ACHN (cell line): ENCODE measurements at places on chromosomes 3 and 15.
A peak's percentile ranks its signal among the peaks of the same experiment; 100 is the strongest.

GRCh38 chr15:66862111-66862939, 160.3 kb downstream of the SMAD6 start:
- peak; percentile 17 for DNase-seq

DNA sequence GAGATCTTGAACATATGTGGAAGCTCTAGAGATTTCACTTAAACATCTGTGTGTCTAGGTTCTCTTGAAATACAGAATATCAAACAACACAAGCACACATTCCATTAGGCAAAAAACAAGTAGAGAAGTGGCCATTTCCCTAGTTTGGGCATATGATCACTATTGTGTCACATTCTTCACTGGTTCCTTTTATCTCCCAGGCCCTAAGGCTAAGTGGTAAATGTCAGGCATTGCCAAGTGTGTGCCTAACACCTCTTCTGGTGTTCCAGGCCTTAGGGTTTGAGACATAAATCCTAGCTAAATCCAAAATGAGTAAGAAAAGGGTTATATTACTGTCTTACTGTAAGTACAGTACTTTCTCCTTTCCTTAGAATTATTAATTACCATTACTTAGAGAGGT, 880.1 kb downstream of the PDCD6IP start:
- DNase-seq = no peak

- DNase-seq = no peak
Observed at GRCh38 chr15:26712335-26712734, 60.5 kb downstream of the GABRB3 start.

GRCh38 chr3:88030210-88030609, 28.6 kb downstream of the CGGBP1 start:
- DNase-seq = no peak

- no peak for DNase-seq
Observed at GRCh38 chr3:158456114-158456513, 114.9 kb upstream of the MLF1 start.

DNA sequence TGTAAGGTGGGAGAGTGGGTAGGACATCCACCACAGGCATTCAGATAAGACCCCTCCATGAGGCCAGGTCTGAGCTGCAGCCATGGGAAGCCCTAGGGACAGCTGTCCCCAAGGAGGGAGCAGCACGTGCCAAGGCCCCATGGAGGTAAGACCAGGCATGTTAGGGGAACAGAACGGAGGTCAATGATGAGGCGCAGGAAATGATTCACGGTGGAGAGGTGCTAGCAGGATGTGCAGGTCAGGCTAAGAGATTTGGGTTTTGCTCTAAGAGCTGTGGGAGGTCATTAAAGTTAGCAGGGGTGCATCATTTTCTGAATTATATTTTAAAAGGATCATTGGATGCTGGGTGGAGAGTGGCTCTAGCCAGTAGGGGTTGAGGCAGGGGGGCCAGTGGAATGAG, 66.4 kb upstream of the SNRPA1 start:
- DNase-seq = no peak

GRCh38 chr3:129399895-129400357, 28.5 kb downstream of the EFCAB12 start:
- DNase-seq = peak; percentile 50

DNA sequence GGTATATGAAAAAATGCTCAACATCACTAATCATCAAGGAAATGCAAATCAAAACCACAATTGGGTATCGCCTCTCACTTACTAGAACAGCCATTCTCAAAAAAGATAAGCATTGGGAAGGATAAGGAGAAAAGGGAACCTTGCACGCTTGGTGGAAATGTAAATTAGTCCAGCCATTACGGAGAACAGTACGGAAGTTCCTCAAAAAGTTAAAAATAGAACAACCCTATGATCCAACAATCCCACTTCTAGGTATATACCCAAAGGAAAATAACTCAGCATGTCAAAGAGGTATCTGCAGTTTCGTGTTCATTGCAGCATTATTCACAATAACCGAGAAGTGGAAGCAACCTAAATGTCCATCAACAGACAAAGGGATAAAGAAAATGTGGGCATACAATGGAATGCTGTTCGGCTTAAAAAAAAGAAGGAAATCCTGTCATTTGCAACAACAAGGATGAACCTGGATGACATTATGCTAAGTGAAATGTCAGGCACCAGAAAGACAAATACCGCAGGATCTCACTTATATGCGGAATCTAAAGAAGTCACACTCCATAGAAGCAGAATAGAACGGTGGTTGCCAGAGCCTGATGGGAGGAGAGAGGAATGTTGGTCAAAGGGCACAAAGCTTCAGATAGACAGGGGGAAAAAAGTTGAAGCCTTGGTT, 11.7 kb upstream of the CMTM7 start:
- DNase-seq = no peak

DNA sequence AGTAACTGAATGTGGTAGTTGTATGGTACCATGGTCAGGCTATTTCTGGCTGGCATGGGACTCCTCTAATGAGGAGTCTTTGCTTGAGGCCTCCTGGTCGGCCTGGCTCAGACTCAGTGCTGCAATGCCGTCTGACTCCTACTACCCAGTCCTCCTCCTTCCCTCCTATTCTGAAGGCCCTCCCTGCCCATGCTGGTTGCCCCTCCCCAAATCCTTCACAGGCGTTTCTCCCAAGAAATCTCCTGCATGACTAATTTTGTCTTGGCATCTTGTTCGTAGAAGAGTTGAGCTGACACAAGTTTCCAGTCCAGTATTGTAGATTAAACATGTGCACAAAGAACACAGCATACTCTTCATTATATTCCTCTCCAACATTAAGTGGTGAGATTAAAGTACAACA, 115.5 kb downstream of the NFKBIZ start:
- no peak for DNase-seq

DNA sequence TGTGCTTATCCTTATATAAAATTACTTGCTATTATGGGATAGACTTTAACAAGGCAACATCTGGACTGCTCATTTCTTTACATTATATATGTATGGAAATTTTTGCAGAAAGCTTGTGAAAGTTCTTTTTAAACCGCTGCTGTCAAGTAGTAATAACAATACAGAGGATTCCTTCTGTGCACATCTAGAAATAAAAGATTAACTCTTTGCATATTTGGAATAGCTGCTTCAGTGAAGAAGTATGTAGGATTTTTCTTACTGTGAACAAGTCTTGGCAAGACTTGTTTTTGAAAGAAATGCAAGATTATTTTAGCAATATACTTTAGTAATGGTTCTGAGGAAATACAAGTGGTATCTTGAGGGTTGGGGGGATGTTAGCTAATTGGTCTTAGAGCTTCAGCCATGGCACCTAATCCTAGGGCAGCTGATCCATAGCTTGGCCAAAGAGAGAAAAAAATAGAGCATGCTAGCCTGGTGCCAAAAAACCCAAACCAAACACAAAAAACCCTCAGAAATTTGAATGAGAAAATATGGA, 4.3 kb downstream of the PRKCI start:
- DNase-seq = peak; percentile 62

DNA sequence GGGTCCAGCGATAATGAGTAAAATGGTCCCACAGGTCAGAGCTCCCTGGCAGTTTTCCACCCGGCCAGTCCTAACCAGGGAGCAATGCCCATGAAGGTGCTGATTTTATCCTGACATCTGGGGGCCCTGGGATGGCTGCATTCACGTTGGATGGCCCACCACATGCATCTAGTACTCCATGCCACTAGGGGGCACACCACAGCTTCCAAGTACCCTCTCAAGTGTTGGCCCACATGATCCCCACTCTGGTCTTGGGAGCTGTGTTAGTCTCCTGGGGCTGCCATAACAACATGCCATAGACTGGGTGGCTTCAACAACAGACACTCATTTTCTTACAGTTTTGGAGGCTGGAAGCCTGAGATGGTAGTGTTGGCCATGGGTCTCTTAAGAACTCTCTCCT, 225.5 kb downstream of the SLCO3A1 start:
- peak; percentile 31 for DNase-seq

- no peak for DNase-seq
Observed at GRCh38 chr15:71281256-71281655, 166.0 kb downstream of the THSD4 start.

DNA sequence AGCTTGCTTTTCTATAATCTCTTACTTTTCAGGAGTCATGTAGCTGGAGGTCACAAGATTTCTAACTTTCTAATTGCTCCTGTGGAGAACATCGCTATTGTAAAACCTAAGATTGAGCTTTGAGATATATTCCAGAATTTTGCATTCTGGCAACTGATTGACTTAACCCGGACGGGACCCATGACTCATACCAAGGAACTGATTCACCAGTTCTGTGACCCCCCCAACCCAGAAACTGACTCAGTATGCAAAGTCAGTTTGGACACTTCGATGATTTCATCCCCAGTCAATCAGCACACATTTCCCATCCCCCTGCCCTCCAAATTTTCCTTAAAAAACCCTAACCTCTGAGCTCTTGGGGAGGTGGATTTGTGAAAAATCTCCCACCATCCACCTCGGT, 396.5 kb upstream of the GBE1 start:
- peak; percentile 74 for DNase-seq

DNA sequence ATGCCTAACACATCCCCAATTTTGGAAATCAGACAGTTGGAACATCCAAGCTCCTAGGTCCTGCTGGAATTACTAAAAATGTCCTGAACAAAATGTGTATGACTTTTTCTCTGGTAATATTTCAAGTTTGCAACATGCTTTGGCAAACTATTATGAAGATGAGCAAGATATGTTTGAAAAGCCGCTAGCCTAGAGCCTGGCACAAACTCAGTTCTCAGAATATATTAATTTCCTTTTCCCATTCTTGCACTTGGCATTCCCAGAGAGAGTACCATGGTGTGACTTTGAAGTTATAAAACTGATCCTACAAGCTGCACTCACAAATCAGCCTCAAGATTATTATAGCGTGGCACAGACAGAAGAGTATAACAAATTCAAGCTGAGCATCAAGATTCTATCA, 1031.1 kb downstream of the NTRK3 start:
- no peak for DNase-seq

DNA sequence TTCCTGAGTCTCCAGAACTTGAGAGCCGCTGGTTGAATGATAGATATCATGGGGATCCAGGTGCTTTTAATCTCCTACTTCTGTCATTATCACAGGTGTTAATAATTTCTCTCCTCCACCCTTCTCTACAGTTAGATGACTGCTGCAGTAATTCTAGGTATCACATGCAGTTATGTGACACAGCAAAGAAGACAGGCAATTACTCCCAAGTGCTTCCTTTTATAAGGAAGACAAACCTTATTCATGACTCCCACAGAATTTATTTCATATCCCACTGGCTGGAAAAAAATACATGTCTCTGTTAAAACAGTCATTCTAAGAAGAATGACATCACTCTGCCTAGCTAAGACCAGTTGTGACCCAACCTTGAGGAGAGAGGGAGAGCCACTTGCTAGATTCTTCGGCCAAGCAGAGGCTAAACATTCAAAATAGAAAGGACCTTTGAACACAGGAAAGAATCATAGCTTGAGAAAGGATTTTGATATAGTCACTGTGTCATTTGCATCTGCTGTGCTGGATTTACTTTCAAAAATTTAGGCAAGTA, 500.6 kb downstream of the SI start:
- no peak for DNase-seq

DNA sequence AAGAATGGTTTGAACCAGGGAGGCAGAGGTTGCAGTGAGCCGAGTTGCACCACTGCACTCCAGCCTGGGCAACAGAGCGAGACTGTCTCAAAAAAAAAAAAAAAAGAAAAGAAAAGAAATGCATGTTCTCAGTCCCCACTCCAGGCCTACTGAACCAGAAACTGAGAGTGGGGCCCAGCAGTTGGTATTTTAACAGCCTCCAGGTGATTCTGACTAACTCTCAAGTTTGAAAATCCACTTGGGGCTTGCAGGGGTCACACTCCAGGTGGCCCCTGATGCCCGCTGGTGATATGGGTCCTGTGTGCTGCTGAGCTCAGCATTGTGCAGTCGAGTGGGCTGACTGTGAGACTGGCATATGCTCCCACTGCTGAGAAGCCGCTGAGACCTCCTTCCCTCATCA, 133.7 kb upstream of the C2CD4B start:
- no peak for DNase-seq

DNA sequence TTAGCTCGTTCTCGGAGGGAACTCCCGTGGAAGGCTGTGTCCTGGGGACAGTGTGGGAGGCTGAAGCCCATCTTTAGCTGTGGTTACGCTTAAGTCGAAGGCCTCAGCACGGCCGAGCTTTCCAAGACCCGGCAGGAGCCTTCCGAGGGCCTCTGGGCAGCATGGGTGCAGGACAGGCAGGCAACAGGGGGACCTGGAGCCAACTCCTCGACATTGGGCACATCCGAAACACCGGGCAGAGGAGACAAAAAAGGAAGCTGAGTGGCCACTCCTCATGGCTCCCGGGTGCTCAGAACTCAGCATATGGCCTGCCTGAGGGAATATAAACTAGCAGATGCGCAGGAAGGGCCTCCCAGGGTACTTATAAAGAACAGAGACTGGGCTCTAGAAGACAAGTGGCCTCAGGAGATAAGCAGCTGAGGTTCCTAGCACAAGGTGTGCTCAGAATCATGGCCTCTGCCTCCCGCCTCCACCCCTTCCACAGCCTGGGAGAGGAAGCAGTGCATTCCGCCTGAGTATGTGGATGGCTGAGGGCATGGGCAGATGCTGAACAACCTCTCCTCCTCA, 34.1 kb downstream of the ABTB1 start:
- no peak for DNase-seq

DNA sequence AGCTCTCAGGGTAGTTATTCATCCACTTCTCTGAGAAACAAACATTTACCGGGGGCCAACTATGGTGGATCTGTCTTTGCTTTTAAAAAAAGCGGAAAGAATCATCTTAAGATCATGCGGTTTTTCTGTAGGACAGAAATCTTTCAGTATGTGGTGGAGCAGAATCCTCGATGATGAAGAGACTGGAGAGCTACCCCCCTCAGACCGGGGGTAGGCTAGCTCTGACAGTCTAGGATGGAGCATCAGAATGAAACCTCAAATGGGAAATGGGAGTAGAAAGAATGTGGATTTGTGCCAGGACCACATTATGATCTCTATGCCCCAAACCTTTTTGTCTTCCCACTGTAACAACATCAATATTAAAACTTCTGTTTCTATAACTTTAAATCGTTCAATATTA, 30.3 kb downstream of the TPRG1 start:
- DNase-seq = no peak
